T-helper 17 cell (primary cell): ENCODE measurements at places on chromosomes 5 and 9. TPM values are rescaled to one million over a fixed set of nuclear protein-coding genes. Genes with fewer than 3 reads are reported as not detected.

DNA sequence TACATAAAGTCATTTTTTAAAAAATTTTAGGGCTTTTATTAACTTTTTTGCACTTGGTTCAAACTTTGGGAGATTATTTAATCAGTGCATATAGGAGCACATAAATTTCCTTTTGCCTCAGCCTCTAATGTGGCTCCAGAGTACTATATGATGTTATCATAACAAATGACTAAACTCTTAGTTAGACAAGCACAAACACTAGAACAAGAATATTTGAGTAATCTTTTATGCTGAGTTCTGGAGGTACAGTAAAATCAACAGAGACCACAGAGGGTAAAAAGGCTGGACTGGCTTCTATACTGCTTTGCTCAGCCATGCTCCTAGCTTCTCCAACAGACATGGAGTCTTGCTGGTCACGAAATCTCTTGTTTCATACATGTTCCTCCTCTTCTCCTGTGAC lies 52.5 kb upstream of the SGCD start:
- H3K27me3 ChIP-seq = peaks cover 7% of the 10 kb centered on the region
- no peak overlapping the region for H3K27ac ChIP-seq
- H3K4me1 ChIP-seq = no peaks in the 10 kb centered on the region
- H3K4me3 ChIP-seq = no peak overlapping the region
- DNase-seq = no peak

Gene STPG3
- total RNA-seq = 0.62 TPM

GRCh38 chr9:122318284-122318683 lies 52.5 kb upstream of the PTGS1 start:
- DNase-seq = no peak
- no peaks in the 10 kb centered on the region for H3K27me3 ChIP-seq
- H3K27ac ChIP-seq = no peak overlapping the region

Gene RETREG1
- total RNA-seq = 37.8 TPM

DNA sequence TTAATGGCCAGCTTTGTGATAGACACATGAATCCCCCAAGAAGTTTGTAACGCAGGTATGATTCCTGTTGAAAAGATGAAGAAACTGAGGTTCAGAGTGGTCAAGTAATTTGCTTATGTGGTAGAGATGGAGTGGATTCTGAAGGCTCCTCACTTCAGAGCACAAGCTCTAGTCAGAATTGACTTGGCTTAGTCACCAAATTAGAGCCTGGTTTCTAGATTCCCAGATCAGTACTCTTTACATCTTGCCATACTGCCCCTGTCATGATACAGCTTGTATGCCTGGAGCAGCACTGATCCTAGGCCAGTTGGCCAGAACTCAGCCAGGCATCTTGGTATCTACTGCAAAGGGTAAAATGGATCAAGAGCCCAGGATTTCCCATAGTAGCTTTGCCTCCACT lies 284.4 kb upstream of the RFX3 start:
- H3K36me3 ChIP-seq = peaks cover 2% of the 10 kb centered on the region
- H3K4me1 ChIP-seq = no peaks in the 10 kb centered on the region
- peaks cover 25% of the 10 kb centered on the region for H3K27me3 ChIP-seq
- H3K27ac ChIP-seq = no peak overlapping the region

GRCh38 chr5:10502578-10502977 lies 60.9 kb downstream of the ROPN1L start:
- no peaks in the 10 kb centered on the region for H3K36me3 ChIP-seq
- H3K27me3 ChIP-seq = peaks cover 8% of the 10 kb centered on the region
- H3K4me1 ChIP-seq = no peaks in the 10 kb centered on the region

Gene HK3
- 1.2 TPM for total RNA-seq

GRCh38 chr5:129073111-129073510 lies 21.4 kb upstream of the ISOC1 start:
- no peaks in the 10 kb centered on the region for H3K36me3 ChIP-seq
- H3K4me3 ChIP-seq = no peak overlapping the region
- H3K27ac ChIP-seq = no peak overlapping the region
- H3K4me1 ChIP-seq = peaks cover 2% of the 10 kb centered on the region
- H3K27me3 ChIP-seq = peaks cover 34% of the 10 kb centered on the region
